ENCODE measurements at places on chromosomes 3 and 15.

DNA sequence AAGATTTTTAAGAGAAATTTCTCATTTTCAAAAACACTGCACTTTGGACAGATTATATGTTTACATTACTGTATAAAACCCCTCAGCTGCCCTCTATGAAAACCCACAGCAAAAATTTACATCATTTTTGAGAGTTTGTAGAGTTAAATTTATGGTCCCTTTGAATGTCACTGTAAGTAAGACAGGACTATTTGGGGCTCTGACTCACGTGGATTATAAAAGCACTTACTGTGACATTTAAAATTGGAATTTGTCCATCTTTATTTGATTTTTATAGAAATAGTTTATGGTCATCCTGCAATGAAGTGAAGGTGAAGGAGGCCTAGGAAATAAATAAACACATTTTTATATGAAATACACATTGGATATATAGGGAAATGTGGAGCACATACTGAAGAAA, 149.6 kb downstream of the GAP43 start:
- H3K27me3 ChIP-seq, result no peaks in the 10 kb centered on the region
- H3K36me3 ChIP-seq, result no peaks in the 10 kb centered on the region
- H3K4me1 ChIP-seq, result no peaks in the 10 kb centered on the region
- DNase-seq, result no peak
- no peak overlapping the region for H3K4me3 ChIP-seq
- no peak overlapping the region for H3K27ac ChIP-seq

DNA sequence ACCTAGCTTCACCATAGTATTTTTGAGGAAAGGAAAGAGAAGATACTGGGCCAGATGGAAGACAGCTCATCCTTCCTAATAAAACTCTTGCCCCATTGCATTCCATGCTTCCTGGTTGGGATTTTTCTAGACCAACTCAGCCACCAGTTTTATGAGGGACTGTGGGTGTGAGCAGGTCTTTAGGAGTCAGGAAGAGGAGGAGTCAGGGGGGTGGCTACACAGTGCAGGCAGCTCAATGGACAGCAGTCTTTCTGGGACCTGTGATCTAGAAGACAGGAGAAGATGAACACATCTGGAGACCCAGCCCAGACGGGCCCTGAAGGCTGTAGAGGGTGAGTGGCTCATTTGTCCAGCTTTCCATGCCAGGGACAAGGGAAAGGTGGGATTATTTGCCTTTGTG, at the start of gene NOX5:
NOX5 (plus strand) TSS at position 242 of the 400 bp plus-strand sequence; CDS start at position 283, 41 bp downstream.
- no peaks in the 10 kb centered on the region for H3K4me1 ChIP-seq
- DNase-seq, result no peak
- no peaks in the 10 kb centered on the region for H3K36me3 ChIP-seq
- H3K4me3 ChIP-seq, result no peak within 1 kb of the TSS
- H3K27ac ChIP-seq, result no peak within 1 kb of the TSS
- no peaks in the 10 kb centered on the region for H3K27me3 ChIP-seq

- H3K36me3 ChIP-seq, result no peaks in the 10 kb centered on the region
- H3K4me1 ChIP-seq, result no peaks in the 10 kb centered on the region
- H3K27ac ChIP-seq, result no peak overlapping the region
- no peak for DNase-seq
- H3K27me3 ChIP-seq, result no peaks in the 10 kb centered on the region
Measured at GRCh38 chr15:49751751-49752150, 130.9 kb downstream of the DTWD1 start.

- no peak overlapping the region for H3K27ac ChIP-seq
- DNase-seq, result no peak
- peaks cover 4% of the 10 kb centered on the region for H3K4me1 ChIP-seq
- H3K27me3 ChIP-seq, result no peaks in the 10 kb centered on the region
Measured at GRCh38 chr3:117632191-117632590, 922.6 kb downstream of the TUSC7 start.

DNA sequence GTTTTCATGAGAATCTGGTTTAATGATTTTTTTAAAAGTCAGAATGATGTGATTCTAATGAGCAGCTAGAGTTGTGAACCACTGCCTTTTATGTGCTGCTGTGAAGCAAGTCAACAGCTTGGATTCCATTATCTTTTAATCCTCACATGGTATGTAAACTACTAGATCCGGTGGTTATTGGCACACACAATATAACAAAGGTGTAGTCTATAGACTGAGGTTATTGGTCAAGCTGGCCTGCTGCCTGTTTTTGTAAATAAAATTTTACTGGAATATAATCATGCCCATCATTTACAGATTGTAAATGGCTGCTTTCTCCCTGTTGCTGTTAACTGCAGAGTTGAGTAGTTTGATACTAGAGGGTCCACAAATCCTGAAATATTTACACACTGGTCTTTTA, 103.1 kb downstream of the OTOL1 start:
- no peak overlapping the region for H3K27ac ChIP-seq
- H3K4me1 ChIP-seq, result no peaks in the 10 kb centered on the region
- no peaks in the 10 kb centered on the region for H3K36me3 ChIP-seq
- DNase-seq, result no peak
- no peak overlapping the region for H3K4me3 ChIP-seq
- H3K27me3 ChIP-seq, result no peaks in the 10 kb centered on the region

DNA sequence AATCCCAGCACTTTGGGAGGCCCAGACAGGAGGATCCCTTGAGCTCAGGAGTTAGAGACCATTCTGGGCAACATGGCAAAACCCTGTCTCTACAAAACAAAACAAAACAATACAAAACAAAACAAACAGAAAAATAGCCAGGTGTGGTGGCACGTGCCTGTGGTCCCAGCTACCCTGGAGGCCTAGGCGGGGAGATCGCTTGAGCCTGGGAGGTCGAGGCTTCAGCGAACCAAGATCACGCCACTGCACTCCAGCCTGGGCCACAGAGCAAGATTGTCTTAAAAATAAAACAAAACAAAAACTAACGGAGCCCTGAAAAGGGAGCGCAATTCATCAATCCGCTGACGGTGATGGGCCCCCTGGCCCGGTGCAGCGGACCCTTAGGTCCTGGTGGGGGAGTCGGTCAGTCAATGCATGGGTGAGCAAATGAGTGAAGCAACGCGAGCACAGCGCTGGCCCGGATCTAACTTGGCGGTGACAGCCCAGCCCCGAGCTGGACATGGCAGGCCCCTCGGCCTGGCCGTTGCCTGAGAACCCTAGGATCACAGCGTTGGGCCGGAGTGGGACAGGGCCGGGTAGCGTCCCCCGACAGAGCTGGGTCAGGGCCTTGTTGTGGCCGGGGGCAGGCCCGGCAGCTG, 52.4 kb upstream of the BLM start:
- no peak for DNase-seq
- peak overlapping the region; percentile 86 for H3K27ac ChIP-seq
- H3K4me1 ChIP-seq, result peaks cover 16% of the 10 kb centered on the region

- no peak for DNase-seq
- no peak overlapping the region for H3K27ac ChIP-seq
- H3K4me1 ChIP-seq, result peaks cover 5% of the 10 kb centered on the region
- no peaks in the 10 kb centered on the region for H3K27me3 ChIP-seq
Measured at GRCh38 chr3:56753206-56753820, 48.4 kb downstream of the ARHGEF3 start.

DNA sequence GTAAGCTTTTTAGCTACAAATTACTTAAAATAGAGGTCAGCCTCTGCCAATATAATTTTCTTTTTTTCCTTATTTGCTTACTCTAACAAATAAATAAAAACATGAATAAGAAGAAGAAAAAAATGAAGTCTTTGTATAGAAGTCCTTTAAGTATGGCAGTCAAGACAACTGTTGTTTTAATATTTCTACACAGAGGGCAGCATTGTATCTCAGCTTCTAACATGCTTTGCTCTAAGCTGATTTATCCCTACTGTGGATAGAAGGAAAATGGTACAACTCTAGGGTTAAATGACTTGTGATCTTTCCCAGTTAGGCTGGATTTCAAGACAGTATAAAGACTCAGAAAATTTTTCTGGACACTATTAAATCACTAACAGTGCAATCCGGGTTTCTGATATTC, 104.3 kb upstream of the MEIS2 start:
- H3K27me3 ChIP-seq, result no peaks in the 10 kb centered on the region
- H3K4me1 ChIP-seq, result no peaks in the 10 kb centered on the region

GRCh38 chr15:99467853-99468464, 97.8 kb upstream of the MEF2A start:
- H3K4me1 ChIP-seq, result peaks cover 13% of the 10 kb centered on the region
- no peak for DNase-seq
- H3K27me3 ChIP-seq, result no peaks in the 10 kb centered on the region
- no peaks in the 10 kb centered on the region for H3K36me3 ChIP-seq
- H3K4me3 ChIP-seq, result no peak overlapping the region
- H3K27ac ChIP-seq, result no peak overlapping the region

- no peaks in the 10 kb centered on the region for H3K36me3 ChIP-seq
- H3K4me1 ChIP-seq, result no peaks in the 10 kb centered on the region
- H3K27ac ChIP-seq, result no peak overlapping the region
- no peaks in the 10 kb centered on the region for H3K27me3 ChIP-seq
- no peak for DNase-seq
Measured at GRCh38 chr3:87674397-87675161, 384.2 kb downstream of the CGGBP1 start.

GRCh38 chr3:123152687-123153086, 49.1 kb upstream of the SEC22A start:
- DNase-seq, result no peak
- H3K27ac ChIP-seq, result no peak overlapping the region
- H3K4me3 ChIP-seq, result no peak overlapping the region
- H3K4me1 ChIP-seq, result no peaks in the 10 kb centered on the region
- peaks cover 8% of the 10 kb centered on the region for H3K36me3 ChIP-seq

Data from esophagus squamous epithelium (tissue), 5 donors.